GM23338 (cell line): ENCODE measurements at places on chromosomes 11 and 22.

DNA sequence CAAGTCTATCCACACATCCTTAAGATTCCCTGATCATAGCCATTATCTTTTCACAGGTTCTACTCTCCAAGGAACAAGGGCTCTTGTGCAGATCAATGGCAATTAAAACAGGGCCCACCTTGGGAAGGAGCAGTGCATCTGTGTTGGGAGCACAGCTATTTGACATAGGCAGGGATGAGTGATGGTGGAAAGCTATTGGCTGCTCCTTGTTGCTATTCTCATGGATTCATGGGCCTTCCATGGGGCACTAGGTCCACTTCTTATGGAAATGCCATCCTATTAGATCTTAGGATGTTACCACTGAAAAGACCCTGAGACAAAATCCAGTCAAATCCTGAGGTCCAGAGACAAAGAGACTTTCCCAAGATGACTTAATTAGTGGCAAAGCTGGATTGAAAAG is 148.6 kb upstream of the MTNR1B start:
- DNase-seq, result no peak

- DNase-seq, result peak; percentile 98
Measured at GRCh38 chr22:19705181-19705934, 8.9 kb upstream of the SEPTIN5 start.

DNA sequence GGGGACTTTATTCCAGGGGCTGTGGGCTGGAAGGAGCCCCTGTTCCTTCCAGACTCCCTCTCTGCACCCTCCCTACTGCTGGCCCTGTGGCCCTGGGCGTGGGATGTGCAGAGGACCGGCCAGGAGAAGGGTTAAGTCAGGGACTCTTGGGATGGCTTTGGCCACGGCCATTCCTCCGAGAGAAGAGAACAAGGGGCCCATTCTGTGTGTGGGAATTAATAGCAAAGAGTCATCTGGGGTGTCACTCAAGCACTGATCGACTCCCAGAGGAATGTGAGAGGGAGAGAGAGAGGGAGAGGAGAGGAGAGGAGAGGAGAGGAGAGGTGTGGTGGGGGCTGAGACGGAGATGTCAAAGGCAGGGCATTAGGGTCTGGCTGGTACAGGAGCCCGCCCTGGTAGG is 14.2 kb upstream of the SOX10 start:
- DNase-seq, result no peak

- peak; percentile 34 for DNase-seq
Measured at GRCh38 chr22:47213571-47214230, 451.3 kb downstream of the TBC1D22A start.

- no peak for DNase-seq
Measured at GRCh38 chr11:1471736-1472135, 14.8 kb downstream of the MOB2 start.

DNA sequence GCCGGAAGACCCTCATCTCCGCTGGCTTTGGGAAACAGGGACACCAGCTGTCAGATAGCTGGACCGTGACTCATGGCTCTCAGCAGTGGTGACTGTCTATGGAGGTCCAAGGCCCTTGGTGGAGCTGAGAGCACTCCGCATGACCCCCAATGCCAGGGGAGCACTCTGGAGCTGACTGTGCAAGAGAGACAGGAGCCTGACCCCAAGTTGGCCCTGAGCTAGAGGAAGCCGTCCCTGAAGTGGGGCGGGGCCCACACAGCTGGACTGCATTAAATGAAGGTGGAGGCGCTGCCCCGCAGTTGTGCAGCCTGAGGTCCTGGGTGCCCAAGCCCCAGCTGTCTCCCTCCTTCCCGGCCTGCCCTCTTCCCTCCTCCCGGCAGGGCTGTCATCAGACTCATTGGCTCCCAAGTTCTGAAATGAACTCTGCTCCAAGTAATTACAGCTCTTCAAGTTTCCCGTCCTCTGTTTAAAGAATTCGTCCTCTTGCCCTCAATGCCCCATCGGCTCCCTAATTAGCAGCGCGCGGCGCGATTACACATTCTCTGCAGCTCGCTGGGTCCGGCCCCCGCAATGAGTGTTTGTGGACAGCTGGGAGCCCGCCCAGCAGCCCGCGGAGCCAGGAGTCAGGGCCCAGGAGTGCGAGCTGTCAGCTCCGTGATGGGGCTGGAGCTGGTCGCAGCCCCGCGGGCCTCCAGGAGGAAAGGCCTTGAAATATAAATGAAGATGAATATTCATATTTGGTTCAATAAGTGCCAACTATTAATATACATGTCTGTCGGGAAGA is 93.2 kb upstream of the LMO1 start:
- no peak for DNase-seq

- no peak for DNase-seq
Measured at GRCh38 chr11:126884594-126884993, 116.0 kb downstream of the KIRREL3 start.

DNA sequence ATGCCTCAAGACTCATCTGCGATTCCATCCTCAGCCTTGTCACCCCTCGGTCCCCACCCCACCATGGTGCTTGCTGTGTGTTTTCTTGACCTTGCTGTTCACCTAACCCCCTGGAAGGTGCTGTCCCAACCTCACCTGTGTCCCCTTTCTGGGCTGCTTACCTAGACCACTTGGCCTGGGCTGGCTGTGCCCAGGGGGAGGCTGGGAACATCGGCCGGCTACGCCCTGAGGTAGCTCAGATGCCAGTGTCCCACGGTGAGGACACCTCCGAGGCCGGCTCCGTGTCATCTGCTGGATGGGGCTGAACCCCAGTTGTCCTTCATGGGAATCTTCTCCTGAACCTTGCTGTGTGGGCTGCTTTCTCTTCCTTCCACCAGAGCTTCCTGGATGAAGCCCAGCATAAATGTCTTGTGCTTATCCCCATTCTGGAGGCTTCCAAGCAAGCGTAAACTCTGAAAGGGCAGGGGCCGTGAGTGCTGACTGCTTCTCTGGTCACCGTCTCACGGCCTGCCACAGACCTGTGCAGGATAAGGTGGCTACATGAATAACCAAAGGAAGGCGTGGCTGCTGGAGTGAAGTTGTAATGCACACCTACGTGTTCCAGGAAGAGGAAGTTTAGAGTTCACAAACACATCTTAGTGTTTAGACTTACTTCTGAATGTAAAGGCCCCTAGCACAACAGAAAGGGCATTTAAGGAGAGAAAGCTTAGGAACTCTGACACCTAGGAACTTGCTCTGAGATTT is 724.3 kb downstream of the TBC1D22A start:
- peak; percentile 1 for DNase-seq

DNA sequence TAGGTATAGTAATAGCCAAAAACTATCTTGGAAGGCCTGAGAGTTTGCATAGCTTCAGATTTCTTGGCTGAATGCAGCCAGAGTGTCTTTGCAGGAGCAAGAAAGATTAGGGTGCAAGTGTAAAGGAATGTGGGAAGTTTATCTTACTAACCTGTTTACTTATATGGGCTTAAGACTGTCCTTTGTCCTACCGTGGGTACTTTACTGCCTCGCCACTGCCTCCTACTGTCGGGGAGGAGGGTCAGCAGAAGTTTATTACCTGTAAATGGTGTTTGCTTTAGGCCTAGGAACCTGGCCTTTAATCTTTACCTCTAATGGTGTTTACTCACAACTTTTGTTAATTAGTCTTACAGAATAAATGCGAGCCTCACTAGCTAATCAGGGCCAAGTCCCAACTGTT is 633.8 kb downstream of the DLG2 start:
- DNase-seq, result peak; percentile 75

DNA sequence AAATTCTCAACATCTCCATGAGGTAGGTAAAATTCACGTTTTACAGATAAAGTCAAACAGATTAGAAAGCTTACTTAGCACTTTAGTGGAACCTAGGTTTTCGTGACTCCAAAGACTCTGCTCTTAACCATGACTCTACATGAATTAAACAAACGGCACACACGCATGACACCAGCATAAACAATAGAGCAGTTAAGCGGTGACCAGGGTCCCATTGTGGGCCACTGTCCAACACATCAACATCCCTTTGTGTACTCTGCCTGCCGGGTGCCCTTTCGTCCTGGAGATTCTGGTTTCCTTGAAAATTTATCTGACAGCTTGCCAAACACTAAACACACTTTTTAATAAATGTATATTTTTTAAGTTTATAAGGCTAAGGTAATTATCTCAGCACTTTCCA is 941.7 kb downstream of the OPCML start:
- no peak for DNase-seq

GRCh38 chr11:111801135-111801534 is 34.9 kb upstream of the PPP2R1B start:
- DNase-seq, result no peak

GRCh38 chr11:83691451-83691950 is 405.3 kb upstream of the CCDC90B start:
- no peak for DNase-seq

DNA sequence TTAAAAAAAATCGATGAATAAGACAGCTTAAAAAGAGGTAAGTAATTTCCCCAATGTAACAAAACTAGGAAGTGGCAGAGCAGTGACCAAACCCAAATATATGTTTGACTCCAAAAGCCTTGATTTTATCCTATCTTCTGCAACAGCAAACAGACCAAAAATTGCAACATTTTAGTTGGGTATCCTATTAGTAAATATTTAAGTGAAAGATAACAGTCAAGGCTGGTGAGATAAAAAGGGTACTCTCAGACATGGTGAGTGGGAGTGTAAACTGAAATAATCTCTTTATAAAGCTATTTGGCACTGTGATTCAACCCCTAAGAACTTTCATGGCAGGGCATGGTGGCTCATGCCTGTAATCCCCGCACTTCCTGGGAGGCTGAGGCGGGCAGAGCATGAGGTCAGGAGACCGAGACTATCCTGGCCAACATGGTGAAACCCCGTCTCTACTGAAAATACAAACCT is 1.9 kb upstream of the RDX start:
- no peak for DNase-seq

DNA sequence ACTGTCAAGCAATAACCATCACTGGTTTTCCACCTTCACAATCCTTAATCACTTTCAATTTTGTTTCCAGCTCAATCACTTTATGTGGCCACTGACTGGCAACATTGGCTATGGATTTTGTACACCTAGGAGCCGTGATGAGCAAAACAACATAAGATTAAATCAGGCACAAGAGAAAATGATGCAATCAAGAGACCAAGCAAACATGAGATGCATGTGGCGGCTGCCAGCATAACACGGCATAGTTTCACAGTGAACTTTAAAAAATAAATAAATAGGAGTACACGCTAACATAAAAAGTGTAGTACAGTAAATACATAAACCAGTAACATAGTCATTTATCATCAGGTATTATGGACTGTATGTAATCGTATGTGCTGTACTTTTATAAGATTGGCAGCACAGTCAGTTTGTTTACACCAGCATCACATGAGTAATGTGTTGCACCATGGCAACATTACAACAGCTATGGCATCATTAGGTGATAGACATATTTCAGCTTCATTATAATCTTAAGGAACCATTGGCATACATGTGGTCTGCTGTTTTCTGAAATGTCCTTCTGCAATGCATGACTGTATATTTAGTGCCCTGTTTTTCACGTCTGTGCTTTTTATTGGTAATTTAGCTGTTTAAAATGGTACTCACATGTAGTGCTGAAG is 83.3 kb upstream of the PRDM11 start:
- DNase-seq, result no peak

DNA sequence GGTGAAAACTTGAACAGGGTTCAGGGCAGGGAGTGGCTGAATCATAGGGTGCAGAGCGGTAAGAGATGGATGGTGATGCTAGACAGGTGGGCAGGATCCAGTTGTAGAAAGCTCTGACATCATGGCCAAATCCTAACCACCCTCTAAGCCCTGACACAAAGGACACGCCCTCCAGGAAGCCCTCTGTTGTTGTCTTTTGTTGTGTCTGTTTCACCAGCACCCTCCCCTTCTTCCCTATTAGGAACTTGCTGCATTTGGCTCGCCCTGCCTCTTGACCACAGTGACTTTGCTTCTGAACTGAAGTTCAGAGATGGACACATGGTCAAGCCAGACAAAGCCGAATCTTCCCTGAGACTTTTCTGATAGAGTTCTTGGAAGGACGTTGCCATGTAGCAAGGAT is 14.2 kb upstream of the APOL6 start:
- DNase-seq, result no peak

GRCh38 chr11:115042002-115042401 is 363.7 kb downstream of the NXPE2 start:
- peak; percentile 15 for DNase-seq

GRCh38 chr11:61507962-61508861 is at the start of gene LRRC10B:
Gene LRRC10B (plus strand): TSS chr11:61508749. CDS start chr11:61508999, 250 bp downstream.
- peak; percentile 95 for DNase-seq

DNA sequence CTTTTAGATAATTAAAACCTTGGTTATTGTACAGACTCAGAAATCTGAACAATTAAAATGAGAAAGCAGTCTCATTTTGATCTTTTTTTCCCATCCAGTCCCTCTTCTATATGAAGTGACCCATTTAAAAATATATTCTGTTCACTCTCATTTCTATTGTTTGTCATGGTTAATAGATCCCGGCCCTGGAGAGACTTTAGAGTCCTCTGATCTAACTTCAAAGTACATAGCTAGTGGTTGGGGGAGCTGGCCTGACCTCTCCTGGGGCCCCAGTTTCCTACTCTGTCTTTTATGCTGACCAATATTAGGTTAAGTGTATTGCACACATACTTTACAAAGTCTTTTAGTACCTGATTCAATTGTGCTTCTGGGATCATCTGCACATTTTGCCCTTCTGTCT is 13.5 kb downstream of the MRPL48 start:
- no peak for DNase-seq

DNA sequence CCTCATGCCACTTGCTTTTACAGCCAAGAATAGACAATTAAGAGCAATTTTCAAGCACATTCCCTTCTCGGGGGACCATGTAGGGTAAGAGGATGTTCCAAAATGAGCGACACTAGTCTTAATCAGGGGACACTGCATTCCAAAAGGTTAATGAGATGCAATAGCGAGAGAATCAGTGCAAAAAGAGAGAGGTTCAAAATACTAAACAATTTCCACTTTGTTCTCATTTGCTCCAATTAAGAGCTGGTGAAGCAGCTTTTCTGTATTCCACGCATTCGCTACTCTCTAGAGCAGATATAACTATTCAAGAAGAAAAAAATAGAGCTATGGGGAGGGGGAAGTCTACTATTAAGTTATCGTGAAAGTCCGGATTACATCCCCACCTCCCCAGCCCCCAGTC is 811 bp downstream of the LRRC4C start:
- peak; percentile 28 for DNase-seq

DNA sequence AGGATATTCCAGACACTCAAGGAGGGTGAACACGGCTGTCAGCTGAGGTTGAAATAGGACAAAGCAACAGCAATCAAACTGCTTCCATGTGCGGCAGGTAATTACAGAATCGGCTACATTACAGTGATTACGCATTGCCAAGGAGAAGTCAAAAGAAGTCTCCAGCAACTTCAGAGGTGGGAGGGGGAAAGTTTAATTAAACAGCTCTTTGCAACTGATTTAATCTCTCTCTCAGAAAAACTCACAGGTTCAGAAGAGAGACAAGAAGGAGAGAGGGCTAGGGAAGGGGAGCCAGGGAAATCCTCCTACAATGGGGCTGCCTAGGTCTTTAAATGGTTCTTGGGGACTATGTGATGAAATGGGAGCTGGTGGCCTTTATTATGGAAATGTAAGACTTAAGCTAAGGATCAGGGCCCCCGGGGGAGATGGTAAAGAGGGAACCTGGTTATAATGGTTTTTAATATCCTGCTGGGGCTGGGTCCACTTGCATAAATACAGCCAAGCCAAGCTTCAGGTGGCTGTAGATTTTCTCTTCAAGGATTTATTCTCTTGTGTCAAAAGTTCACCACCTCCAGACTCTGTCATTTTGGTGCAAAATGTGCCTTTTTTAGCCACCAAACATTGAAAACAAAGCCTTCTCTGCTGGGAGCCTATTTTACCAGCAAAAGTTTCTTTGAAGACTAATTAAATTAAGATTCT is 354.7 kb upstream of the NARS2 start:
- DNase-seq, result peak; percentile 95
